ENCODE measurements at places on chromosomes 2 and 18.
A peak's percentile ranks its signal among the peaks of the same experiment; 100 is the strongest.

GRCh38 chr18:34866310-34866709 lies 156.2 kb downstream of the DTNA start:
- no peak for DNase-seq

GRCh38 chr2:110997331-110998045 lies 123.2 kb upstream of the BCL2L11 start:
- no peak for DNase-seq

- DNase-seq = peak; percentile 64
These were observed 48.8 kb downstream of the MCFD2 start for GRCh38 chr2:46866770-46867246.

GRCh38 chr2:30938196-30938595 lies 130.9 kb upstream of the CAPN13 start:
- DNase-seq = no peak

DNA sequence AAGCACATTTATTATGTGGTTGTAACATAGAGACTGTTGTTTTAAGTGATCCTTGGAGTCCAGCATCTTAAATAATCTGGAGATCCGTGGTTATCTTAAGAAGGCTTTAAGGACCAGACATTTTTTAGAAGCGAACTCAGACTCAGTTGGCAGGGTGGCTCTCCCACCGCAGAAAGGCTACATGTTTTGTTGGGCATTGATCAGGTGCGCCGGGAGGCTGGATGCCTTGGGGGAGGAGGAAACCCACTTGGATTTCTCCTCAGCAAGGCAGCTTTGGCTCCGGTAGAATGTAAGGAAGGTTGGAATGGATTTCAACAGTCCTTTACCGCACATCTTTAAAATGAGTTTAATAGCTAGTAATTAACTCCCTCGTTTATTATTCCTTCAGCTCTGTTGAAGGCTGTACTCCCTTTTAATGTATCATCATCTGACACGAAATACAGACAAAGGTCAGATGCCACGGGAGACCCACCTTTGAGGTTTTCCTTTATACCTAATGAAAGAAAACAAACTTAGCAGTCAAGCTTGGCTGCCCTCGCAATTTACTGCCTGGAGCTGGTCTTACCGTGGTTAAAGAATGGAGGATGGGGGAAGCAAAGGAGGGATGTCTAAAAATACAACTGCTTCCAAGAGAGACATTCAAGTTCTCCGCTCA lies 1.2 kb downstream of the TMEM200C start:
- DNase-seq = no peak

Measured in pulmonary artery endothelial cell (primary cell).